ENCODE measurements at places on chromosomes 12 and 14.

- DNase-seq: no peak
Observed at GRCh38 chr14:29926228-29926627, 1.4 kb downstream of the PRKD1 start.

DNA sequence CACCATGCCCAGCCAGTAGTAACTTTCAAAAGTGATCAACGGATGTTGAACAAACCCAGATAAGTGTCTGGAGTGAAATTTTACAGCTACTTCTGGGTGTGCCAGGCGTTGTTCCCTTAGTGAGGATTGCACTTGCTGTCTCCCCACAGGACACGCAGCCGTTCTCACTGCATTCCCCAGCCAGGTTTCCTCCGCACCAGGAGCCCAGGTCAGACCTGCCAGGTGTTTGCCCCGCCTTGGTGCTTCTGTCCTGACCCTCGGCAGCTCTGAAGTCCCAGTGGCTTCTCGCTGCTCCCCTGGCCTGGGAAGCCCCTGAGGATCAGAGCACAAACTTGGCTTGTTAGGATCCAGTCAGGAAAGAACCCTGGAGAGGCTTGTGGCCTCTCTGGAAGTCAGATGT lies 36.2 kb downstream of the MMAB start:
- no peak for DNase-seq

DNA sequence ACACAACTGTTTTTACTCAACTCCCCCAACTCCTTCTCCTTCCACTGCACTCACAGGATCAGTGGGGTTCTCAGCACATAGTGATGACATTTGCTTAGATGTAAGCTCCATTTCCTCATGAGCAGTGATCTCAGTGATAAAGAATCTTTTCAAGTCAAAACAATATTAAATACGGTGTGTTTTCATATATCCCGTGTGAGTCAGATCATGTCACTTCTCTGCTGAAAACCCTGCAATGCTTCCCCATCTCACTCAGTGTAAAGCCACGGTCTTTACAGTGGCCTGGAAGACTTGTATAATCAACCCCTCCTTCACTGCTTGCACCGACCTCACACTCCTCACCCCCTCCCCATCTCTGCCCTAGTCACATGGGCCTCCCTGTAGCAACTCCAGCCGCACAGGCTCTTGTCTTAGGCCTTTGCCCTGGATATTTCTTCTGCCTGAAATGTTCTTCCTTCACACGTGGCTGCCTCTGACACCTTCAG lies 149.7 kb upstream of the ARHGAP5 start:
- DNase-seq: no peak

GRCh38 chr14:36522972-36523715 lies 3.1 kb upstream of the NKX2-1 start:
- no peak for DNase-seq

DNA sequence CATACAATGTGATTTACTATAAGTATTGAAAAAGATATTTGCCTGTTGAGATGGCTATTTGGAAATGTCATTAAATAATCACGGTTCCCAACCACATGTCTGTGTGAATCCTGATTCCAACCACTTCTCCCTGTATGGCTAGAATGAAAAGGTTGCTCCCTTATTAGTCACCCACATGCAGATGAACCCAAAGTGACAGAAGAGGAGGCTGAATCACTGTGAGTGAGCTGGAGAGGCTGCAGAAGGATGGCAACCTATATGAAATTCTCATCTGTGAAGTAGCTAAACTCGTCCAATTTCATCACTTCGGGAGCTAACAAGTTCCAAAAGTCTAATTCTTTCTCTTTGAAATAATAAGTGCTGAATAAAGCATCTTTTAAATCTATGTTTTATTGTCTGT lies 300.5 kb downstream of the PRKD1 start:
- no peak for DNase-seq

DNA sequence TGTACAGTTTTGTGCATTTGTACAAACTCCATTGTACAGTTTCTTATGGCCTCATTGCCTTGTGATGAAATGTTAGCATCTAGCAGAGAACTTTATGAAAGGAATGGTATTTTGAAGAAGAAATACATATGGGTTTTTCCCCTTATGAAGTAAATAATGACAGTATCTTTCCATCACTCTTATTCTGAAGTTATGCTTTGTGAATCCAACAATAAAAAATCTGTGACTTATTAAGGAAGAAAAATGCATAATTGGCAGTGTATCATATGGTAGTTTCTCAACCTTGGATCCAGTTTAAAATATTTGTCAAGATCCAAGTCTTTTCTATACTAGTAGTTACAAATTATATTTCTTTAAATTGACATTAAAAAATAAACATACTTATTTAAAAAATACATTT lies 859.1 kb upstream of the FLRT2 start:
- DNase-seq: no peak

DNA sequence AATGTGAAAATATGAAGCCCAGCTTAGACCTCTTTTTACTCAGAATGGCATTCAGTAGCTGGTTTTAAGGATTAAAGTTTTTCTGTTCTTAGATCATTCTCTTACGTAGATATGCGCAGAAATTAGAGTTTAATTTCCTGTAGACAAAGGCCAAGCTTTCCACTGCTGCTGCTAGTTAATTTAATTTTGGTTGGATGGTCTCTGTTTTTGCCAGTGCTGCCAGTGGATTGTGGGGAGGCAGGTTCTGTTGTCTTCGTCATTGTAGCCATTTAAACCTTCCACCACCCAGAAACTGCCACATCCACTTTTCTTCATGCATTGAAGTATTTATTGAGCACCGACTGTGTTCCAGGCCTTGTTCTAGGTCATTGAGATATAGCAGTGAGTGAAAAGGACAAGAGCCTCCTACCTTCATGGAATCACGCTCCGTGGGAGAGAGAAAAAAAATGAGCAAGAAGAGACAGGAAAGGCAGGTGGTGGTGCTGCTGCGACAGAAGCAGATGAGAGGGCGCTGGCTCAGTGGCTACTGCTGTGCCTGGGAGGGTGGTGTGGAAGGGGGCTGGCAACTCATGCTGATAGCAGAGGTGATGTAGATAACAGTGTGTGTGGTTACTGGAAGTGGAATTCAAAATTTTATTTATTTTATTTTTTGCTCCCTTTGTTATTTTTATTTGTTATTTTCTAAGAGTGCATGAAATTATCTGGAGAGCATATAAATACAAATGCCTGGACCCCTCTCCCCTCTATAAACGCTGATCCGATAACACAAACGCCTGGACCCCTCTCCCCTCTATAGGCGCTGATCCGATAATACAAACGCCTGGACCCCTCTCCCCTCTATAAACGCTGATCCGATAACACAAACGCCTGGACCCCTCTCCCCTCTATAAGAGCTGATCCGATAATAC lies 33.3 kb downstream of the DYNC1H1 start:
- no peak for DNase-seq

- DNase-seq: peak; percentile 78
Observed at GRCh38 chr14:91997492-91997891, 42.4 kb downstream of the TRIP11 start.

DNA sequence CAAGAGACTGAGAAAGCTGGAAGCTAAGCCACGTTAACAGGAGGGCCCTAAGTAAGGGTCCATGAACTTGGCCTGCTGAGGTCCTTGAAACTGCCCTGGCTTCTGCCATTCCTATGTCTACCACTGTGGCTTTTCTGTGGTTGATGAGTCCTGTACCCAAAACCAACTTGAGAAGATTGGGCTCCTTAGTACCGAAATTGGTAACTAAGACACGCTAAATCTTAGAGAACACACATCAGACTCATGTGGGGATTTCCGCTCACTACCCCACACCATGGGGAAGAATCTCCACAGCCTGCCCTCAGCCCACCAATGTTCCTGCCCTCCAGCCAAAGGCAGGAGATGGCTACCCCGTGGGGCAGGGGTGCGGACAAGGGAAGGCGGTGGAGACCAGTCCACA lies 232.9 kb downstream of the SPTSSA start:
- no peak for DNase-seq

GRCh38 chr12:88067301-88067700 lies 38.1 kb upstream of the C12orf50 start:
- no peak for DNase-seq

GRCh38 chr14:35944847-35945246 lies 118.7 kb downstream of the BRMS1L start:
- peak; percentile 40 for DNase-seq

- DNase-seq: no peak
Observed at GRCh38 chr12:130240831-130241590, 78.7 kb downstream of the FZD10 start.

DNA sequence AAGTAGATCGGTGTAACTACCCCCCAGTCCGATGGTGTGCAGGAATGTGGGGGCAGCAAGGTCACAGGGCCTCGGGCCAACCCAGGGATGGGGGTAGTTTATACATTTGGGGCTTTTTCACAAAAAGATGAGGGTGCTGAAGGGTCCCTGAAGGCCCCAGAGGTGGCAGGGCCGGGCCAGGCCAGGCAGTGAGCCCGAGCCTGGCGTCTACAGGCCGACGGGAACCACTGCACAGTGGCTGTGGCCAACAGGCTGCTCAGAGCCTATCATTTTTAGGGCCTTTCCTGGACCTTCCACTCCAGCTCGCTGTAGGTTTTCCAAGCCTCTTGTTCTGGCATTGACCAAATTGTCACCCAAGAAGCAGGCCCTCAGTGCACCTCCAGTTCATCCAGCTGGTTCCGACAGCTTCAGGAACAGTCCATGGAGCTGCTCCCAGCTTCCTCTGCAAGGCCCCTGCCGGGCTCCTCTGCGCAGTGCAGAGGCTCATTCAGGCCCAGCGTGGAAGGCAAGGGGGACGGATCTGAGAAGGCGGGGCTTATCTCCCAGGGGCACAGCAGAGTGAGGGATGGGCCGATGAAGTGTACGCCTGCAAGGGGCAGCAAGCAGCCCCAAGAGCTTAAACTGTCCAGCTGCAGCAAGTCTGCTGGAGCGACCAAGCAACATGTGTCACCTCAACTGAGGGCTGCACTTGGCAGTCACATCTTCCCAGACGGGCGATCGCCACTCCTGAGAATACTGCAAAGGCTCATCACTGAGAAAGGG lies 13.9 kb downstream of the CDCA4 start:
- no peak for DNase-seq

DNA sequence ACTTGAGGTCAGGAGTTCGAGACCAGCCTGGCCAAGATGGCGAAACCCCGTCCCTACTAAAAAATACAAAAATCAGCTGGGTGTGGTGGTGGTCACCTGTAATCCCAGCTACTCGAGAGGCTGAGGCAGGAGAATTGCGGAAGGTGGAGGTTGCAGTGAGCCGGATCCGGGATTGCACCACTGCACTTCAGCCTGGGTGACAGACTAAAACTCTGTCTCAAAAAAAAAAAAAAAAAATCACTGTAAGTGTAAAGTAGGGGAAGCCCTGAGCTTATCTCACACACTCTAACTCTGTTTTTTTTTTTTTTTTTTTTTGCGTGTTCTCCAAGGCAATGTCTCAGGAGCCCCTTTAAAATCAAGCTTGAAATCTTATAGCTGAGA lies 421 bp upstream of the RBMS2 start:
- DNase-seq: peak; percentile 29

GRCh38 chr12:1581973-1582708 lies 12.2 kb downstream of the FBXL14 start:
- DNase-seq: no peak

DNA sequence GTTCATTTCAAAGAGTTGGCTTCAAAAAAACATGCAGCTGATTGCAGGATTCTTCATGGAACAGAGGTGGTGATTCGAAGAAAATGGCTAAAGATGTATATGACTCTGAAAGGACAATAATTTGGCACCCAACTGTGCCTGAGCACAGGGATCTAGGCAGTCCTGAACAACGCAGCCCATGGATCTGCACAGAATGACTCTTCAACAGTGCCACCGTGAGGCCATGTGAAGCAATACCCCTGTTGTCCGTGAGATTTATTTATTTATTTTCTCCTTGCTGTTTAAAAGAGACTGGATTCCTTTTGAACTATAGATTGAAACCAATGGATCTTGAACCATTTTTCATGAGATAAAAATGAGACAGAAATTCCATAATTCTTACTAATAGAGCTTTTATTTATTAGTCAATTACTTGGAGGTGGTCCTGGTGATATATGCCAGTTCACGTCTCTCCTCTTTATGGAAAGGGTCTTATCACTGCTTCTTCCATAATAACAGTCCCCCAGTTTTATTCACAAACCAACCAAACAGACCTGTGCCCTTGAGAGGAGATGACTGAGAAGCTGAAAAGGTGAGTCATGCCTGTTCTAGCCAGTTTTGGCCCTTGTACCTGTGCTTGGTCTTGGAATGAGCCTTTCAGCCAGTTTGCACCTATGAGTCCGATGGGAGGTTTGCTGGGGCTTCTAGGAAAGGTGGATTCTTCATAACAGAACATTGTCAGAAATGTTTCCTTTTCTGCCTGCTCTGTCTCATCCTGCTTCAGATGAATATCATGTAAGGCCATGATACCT lies 1598.3 kb downstream of the AACS start:
- peak; percentile 35 for DNase-seq

- no peak for DNase-seq
Observed at GRCh38 chr14:43792980-43793379, 714.1 kb downstream of the FSCB start.

GRCh38 chr12:15001733-15002382 lies 29.0 kb downstream of the PDE6H start:
- DNase-seq: no peak

- no peak for DNase-seq
Observed at GRCh38 chr12:132170094-132170636, 25.9 kb downstream of the NOC4L start.

Data from hematopoietic multipotent progenitor cell treated with erythropoietin and hydrocortisone succinate and interleukin-3 and kit ligand, for 4 days (in vitro differentiated cells).